Activated naive CD4-positive, alpha-beta T cell treated with anti-CD3 and anti-CD28 coated beads, Interleukin-2, amount 50 U/mL, for 16 hours (primary cell): ENCODE measurements at places on chromosomes 11 and 22.

GRCh38 chr11:13767471-13767870 lies 99.0 kb downstream of the FAR1 start:
- no peak for DNase-seq

GRCh38 chr22:42836026-42836425 lies 21.0 kb downstream of the ARFGAP3 start:
- DNase-seq: no peak

GRCh38 chr11:3202759-3203158 lies 15.9 kb downstream of the MRGPRG start:
- DNase-seq: peak; percentile 12

GRCh38 chr11:125132596-125132995 lies 21.2 kb upstream of the TMEM218 start:
- DNase-seq: no peak

- peak; percentile 16 for DNase-seq
Measured at GRCh38 chr11:639332-639955, 2.4 kb downstream of the DRD4 start.

GRCh38 chr11:61023966-61024295 lies 52.5 kb downstream of the CD6 start:
- DNase-seq: no peak

- no peak for DNase-seq
Measured at GRCh38 chr11:81674211-81674610, 1059.5 kb downstream of the FAM181B start.

DNA sequence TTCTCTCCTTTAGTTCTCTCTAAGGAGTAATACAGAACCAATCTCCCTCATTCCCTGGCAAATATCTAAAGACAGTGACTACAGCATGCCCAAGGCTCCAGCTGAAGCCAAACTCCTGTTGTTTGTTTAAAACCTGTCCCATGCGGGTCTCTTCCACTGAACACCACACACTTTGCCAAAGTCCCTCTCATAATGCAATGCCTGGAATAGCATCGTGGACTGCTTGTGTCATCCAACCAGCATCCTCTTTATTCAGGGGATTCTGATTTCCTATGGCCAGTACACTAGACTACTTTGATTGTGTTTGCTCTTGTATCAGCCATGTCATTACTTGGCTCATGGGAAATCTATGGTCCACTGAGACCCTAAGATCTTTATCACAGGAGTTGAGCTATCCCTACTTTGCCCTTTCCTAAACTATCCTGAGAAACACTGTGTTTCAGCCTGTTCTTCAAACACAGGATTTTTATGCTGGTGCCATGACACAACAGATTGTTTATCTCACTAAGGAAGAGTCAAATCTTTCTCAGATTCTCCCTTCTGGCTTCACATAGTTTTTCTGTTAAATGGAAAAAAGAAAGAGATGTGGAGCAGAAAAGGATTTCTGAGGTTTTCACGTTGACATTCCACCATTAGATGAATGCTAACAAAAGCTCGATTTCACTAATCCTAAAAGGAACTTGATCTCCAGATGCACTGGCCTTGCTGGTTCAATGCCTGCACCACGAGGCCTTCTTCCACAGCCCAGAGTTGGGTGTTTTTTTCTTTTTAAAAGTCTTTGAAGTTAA lies 15.9 kb upstream of the IRAG1 start:
- DNase-seq: no peak

GRCh38 chr11:43943931-43944751 lies 1.7 kb downstream of the C11orf96 start:
- DNase-seq: no peak

DNA sequence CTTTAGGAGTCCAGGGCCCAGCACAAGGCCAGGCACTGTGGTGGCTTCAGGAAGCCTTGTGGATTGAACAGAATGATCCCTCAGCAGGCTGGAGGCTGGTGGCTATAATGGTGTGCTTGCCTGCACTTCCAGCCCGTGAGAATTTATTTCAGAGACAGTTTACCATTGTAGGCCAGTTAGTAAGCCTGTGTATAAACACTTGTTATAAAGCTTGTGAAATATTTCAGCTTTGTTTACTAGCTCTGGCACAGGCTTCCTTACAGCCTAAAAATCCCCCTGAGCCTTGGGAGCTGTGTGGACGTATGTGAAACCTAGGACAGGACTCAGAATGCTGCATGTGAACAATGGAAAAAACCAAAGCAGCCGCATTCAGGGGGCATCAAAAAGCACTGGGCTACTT lies 26.6 kb upstream of the ACER3 start:
- DNase-seq: no peak

DNA sequence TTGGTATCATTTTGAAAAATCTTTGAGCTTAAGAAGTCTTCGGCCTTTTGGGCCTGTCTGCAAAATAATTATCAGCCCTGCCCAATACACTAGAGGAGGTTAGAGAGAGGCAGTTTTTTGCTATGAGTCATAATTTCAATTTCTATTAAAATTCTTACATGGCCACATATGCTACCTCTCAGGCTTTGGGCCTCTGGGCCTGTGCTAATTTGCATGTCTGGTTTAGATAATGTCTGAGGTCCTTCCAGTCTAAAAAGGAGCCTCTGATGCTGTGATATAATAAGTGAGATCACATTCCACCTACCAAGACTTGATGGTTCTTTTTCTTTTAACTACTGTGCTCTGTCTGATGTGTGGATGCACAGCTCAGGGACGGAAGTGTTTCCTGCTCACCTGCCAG lies 70.8 kb downstream of the KCNJ1 start:
- no peak for DNase-seq

DNA sequence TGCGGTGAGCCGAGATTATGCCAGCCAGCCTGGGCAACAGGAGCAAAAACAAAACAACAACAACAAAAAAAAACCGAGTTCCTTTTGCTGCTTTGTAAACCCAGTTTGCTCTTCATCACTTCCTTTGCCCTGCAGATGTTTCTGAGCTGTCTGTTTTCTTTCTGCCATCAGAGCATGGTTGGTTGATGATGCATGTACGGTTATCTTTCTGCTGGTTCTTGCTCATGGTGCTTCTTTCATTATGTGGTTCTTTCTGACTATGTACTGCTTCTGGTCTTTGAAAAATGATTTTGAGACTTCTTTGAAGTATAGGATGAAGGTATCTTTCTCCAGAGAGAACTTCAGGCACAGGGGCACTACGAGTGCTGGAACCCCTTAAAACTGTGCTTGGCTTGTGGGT lies 13.2 kb downstream of the TANGO2 start:
- no peak for DNase-seq

- no peak for DNase-seq
Measured at GRCh38 chr11:122220321-122220720, 104.3 kb upstream of the BLID start.

DNA sequence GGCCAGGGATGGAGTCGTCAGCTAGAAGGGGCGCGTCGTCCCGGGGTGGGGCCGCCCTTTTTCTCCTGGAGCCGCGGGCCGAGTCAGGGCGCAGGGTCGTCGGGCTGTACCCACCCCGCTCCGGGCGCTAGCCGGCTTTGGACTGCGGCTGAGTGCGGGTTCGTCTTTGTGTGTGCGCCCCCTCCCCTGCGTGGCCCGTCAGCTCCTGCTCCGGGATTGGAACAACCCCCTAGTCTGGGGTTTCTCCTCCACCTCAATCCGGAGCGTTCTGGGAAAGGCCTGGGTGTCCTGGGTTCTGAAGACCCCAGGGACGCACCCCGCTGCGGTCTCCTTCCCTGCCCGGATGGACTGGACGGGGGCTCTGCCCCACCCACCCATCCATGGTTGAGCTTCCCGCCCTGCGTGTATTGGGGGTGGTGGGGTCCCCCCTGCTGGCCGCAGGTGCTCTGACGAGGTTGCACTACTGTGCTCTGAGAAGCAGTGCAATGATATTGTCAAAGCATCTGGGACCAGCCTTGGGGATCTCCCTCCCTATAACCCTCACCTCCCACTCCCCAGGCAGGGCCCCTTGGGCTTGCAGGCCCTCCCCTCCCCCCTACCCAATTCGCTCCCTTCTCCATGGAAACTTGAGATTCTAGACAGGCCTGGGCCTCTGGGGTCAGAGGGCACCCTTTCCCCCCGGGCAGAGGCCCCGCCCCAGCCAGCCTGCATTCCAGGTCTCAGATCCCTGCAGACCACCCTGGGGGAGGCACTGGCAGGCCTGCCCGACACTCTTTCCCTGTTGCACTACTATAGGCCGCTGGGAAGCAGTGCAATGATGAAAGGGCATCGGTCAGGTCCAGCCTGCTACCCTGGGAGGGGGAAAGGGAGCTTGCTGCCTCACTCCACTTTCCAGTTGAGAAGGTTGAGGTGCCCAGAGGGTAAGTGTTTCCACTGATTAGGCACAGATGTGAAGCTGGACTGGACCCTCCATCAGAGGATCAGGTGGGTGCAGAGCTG lies 10.7 kb downstream of the SDF2L1 start:
- no peak for DNase-seq

GRCh38 chr11:2305140-2305778 lies 3.4 kb downstream of the TSPAN32 start:
- peak; percentile 86 for DNase-seq

DNA sequence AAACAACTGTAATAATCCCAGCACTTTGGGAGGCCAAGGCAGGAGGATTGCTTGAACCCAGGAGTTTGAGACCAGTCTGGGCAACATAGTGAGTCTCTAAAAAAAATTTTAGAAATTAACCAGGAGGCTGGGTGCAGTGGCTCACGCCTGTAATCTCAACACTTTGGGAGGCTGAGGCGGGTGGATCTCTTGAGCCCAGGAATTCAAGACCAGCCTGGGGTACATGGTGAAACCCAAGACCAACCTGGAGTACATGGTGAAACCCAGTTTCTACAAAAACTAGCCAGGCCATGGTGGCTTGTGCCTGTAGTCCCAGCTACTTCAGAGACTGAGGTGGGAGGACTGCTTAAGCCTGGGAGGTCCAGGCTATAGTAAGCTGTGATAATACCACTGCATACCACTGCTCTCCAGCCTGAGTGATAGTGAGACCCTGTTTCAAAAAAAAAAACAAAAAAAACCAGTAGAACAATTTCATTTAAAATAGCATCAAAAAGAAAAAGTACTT lies 11.2 kb downstream of the PI4KA start:
- DNase-seq: no peak

DNA sequence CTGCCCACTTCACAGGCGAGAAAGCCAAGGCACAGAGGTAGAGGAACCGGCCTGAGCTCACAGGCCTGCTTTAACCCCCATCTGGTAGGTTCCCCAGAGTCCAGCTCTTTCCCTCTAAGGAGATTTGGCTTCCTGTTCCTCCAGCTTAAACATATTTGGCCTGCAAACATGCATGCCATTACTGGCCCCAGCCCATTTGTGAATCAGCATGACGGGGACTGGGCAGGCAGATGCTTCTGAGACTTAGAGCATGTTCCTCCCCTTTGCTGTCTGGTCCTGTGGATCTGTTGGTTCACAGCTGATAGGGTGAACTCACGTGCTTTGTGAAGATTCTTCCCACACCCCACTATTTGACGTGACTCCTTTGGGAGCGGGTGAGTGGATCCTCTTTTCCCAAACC lies 12.6 kb downstream of the CHST1 start:
- no peak for DNase-seq

GRCh38 chr22:47053726-47054141 lies 291.3 kb downstream of the TBC1D22A start:
- DNase-seq: no peak

DNA sequence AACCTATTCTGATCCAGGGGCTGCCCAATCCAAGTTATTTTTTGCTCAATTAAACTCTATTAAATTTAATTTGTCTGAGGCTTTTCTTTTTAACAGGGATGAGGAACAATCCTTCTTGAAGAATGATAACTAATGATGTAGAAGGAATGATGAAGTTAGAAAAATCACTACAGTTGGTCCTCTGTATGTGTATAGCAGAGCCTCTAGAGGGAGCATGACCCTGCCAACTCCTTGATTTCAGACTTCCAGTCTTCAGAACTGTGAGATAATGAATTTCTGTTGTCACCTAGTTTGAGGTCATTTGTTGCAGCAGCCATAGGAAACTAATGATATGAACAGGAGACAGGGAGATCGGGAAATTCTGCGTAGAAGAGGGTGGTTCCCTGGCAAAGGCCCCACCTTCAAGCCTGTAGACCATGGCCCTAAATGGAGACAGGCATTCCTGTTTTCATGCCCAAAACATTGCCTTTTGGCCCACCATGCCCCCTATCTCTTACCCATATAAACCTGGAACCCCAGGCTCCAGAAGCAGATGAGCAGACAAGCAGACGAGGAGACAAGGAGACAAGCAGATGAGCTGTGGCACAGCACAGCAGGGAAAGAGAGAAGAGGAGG lies 7.7 kb upstream of the QSER1 start:
- no peak for DNase-seq
